Hepatocyte (in vitro differentiated cells): ENCODE measurements at places on chromosomes 11 and 22.

DNA sequence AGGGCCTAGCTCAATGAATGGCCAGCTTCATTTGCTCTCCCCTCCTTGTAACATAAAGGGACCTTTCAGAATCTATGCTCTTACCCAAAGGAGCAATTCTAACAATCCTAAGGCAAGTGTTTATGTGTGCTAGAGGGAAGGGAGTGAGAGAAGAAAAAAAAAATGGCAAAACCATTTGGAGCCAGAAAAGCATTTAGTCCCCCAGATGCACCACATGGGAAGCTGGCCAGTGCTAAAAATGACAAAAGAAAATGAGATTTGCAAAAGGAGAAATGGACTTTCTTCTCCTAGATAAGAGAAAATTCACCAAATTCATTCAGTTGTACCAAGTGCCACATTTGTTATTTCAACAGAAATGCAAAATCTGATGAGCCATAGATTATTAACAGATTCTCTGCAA is 52.8 kb downstream of the SERGEF start:
- DNase-seq, result no peak

- DNase-seq, result no peak
Measured at GRCh38 chr11:21866781-21867180, 326.1 kb upstream of the ANO5 start.

- no peak for DNase-seq
Measured at GRCh38 chr22:29090039-29090438, 17.2 kb downstream of the KREMEN1 start.

DNA sequence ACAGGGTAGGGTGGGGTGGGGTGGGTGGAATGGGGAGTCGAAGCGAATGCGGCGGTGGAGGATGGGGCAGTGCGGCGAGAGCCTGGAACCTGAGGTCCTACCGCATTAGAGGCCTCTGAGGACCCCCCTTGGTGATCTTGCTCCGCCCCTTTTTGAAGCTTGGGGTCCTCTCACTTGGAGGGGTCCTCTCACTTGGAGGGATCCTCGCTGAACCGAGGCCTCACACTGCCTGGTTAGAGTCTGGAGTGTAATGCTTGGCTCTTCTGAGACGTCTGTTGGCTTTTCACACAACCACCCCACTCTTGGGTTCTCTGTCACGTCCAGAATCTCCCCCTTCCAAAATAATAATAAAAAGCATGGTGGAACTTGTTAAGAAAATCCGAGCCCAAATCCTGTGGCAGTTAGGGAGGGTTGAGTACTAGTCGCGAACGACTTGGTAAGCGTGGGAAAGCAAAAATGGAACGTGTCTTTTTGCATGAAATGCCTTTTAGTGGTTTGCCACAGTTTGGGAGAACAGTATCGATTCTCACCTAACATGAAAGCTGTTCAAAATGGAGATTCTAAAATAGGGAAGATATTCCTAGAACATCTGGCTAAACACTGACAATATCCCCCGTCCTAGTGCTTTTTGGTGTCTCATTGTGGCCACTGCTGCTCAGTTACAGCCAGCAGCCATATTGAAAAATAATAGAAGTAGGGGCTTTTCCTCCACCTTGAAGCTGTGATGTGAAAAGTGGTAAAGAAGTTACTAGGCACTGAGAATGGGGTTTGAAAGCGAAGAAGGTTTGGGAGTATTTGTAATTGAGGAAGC is 822 bp downstream of the RBX1 start:
- DNase-seq, result no peak

GRCh38 chr22:43478621-43479300 is 66.9 kb downstream of the MPPED1 start:
- DNase-seq, result no peak

GRCh38 chr11:15146271-15147003 is 31.7 kb downstream of the INSC start:
- DNase-seq, result no peak

- no peak for DNase-seq
Measured at GRCh38 chr11:58503361-58503856, 4.5 kb downstream of the OR5B21 start.

GRCh38 chr11:8775332-8775731 is 92.7 kb downstream of the RPL27A start:
- no peak for DNase-seq

GRCh38 chr11:66542362-66542761 is 3.5 kb downstream of the ZDHHC24 start:
- DNase-seq, result no peak

DNA sequence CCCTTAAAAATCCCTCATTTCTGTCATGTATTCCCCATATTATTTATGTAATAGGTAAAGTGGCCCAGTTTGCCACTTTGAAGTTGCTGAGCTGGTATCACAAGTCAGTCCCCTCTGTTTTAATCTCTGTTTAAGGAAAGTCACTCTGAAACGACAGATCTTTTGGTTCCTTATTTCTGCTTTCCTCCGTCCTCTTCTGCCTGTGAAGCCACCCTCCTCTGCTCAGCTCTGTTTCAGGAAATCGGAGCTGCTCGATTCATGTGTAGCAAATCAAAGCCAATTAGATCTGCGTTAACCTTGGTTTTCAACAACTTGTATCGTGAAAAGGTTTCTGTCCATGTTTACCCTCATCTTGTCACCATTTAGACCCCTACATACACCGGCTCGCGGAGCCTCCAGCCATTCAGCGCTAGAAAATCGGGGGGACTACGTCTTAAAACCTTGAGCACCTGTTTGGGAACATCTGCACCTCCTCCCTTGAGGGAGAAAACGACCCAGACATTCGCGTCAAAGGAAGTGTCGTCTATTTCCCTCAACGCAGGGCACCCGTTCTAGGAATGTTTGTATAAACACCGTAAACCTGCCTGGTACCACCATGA is 576 bp upstream of the SC5D start:
- peak; percentile 19 for DNase-seq

- no peak for DNase-seq
Measured at GRCh38 chr11:76347466-76347865, 33.5 kb downstream of the THAP12 start.

DNA sequence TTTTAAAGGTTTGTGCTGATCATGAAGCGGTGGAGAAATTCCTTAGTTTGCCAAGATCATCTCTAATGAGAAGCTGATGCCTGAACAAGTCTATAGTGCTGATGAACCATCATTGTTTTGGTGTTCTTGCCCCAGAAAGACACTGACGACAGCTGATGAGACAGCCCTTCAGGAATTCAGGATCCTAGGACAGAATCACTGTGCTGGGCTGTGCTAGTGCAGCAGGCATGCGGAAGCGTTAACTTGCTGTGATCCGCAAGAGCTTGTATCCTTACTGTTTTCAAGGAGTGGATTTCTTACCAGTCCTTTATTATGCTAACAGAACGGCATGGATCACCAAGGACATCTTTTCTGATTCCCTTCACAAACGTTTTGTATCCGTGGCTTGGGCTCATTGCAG is 104.1 kb downstream of the TBC1D22A start:
- DNase-seq, result no peak

DNA sequence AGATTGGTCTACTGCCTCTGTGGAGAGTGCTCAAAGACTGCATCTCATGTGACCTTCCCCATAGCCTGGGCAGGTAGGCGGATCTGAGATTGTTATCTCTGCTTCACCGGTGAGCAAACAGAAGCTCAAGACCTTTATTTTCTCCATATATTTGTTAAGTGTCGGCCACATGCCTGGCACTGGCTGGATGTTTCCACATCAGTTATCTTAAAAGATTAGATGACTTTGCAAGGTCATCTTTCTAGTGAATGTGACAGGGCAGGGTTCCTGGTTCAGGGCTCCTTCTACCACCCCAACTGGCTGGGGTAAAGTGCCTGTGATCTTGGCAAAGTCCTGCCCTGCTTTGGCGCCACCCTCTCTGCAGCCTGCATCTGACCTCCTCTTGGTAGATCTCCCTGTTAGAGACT is 125.0 kb downstream of the CCDC81 start:
- DNase-seq, result peak; percentile 58

DNA sequence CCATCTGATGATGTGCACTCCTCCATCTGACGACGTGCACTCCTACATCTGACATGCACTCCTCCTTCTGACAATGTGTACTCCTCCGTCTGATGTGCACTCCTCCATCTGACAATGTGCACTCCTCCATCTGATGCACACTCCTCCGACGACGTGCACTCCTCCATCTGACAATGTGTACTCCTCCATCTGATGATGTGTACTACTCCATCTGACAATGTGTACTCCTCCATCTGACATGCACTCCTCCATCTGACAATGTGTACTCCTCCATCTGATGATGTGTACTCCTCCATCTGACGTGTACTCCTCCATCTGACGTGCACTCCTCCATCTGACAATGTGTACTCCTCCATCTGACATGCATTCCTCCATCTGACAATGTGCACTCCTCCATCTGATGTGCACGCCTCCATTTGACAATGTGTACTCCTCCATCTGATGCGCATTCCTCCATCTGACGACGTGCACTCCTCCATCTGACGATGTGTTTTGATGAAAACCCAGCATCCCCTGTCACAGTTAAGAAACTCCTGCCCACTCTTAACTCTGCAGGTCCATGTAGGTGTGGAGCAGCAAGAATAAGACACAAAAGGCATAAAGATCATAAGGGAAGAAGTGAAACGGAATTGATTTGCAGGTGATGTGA is 9.7 kb upstream of the IL17REL start:
- no peak for DNase-seq

GRCh38 chr22:37186228-37186996 is 1.6 kb downstream of the C1QTNF6 start:
- DNase-seq, result no peak

- DNase-seq, result no peak
Measured at GRCh38 chr11:66126064-66126463, 56.0 kb downstream of the PACS1 start.

DNA sequence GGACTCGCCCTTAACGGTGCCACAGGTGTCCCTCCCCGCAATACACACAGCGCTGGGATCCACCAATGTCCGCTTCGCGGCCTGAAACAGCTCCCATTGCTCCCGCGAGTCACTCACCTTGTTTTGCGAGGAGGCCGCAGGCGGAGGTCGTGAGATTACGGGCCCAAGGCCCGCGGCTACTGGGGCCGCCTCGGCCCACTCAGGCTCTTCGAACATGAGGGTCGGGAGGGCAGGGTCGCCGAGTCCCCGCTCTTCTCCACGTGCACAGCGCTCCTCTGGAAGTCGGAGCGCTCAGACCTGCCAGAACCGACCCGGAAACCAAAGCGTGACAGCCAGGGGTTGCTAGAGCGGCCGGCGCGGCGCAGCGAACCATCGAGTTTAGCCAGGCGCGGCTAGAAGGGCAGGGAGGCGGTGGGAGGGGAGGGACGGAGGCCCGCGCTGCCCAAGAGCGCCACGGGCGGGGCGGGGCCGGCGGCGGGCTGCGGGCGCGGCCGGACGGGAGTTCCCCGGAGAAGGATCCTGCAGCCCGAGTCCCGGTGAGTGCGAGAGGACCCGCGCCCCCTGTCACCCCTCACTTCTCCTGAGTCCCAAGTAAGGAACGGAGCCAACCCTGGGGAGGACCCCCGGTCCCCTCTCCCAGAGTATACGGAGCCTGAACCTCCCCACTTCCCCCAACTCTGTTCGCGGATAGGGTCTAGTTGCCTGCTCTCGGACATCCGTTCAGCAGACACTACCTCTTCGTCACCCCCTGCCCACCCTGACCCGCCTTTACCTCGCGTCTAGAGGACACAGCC is at the start of the genes ILK and RRP8:
TSS of gene ILK (plus strand) at position 488 of the 794 bp plus-strand sequence. CDS start 498 bp downstream, outside the sequence.
TSS of gene RRP8 (minus strand) at position 330 of the 794 bp plus-strand sequence. CDS start at position 216, 114 bp downstream.
- peak; percentile 97 for DNase-seq

GRCh38 chr11:94806014-94806413 is 37.9 kb downstream of the AMOTL1 start:
- DNase-seq, result no peak

DNA sequence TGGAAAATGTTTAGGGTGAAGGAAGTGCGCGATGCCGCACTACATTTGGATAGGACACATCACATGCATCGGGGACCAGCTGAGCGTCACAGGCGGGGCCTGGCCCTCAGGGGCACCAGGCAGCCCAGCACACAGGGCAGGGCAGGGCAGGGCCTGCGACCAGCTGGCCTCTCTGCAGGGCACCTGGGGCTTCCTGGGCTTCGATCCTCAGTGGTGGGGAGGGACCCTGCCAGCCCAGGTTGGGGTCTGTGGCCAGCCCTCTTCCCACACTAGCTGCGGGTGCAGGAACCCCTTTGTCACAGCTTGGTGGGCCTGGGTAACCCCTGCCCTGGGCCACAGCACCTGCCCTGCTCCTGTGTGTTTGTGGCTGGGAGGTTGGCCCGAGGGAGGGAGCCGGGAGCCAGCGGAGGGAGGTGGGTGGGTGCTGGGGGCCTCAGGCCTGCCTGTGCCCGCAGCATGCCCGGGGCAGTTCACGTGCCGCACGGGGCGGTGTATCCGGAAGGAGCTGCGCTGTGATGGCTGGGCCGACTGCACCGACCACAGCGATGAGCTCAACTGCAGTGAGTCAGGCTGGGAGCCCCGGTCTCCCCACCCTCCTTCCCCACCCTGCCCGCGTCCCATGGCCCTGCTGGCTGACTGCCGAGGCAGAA is 37.9 kb downstream of the ST14 start:
- no peak for DNase-seq

- DNase-seq, result no peak
Measured at GRCh38 chr11:125476721-125477120, 19.3 kb downstream of the FEZ1 start.

DNA sequence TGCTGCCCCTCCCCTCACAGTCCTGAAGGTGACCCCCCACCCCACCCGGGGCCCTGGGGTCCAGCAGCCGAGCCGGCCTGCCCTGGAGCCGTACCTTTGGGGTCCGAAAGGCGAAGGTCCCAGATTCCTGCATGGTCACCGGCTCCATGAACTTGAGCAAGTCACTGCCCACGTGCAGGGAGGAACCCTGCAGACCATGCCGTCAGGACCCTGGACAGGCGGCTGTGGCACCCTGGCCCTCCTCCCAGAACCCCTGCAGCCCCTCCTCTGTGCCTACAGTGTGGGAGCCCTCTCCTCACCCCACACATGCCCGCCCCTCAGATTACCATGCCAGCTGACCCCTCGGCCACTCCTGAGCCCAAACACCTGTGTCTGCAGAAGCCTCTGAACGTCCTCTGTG is 14.3 kb upstream of the MAPK11 start:
- no peak for DNase-seq

DNA sequence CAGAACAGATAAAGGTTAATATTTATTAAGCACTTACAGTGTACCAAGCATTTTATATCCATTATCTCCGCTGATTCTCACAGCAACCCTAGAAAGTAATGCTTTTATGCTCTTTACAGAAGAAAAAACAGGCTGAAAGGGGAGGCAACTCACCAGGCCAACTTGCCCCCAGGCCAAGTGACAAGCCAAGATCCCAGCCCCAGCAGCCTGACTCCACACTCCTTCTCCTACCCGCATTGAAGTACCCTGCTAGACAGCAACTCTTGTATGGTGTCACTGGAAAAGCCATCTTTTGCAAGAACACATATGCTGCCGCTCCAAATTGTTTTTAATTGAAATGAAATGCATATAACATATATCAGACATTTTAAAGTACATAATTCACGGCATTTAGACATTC is 25.6 kb downstream of the SMCO4 start:
- no peak for DNase-seq
